ENCODE measurements at places on chromosomes 2 and 18.

DNA sequence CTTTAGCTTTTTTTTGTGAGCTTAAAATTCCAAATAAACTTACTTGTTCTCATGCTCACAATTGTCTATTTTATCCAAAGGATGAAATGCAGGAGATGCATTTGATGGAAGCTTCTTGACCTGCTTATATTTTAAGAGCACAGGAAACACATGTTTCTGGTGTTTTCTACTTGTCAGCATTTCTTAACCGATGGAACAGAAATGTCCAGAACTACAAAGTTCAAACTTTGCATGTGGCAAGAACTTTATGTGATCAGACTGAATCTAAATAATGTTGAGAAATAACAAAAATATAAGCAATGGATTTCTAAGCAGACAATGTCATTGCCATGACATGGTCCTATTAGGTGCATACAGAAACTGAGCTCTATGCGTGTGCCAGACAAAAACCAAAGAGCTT, 9.9 kb upstream of the CTLA4 start:
- DNase-seq, result no peak

- DNase-seq, result no peak
Observed at GRCh38 chr2:103887625-103888024, 966.3 kb upstream of the POU3F3 start.

GRCh38 chr18:22164337-22165048, 4.9 kb upstream of the GATA6 start:
- no peak for DNase-seq

DNA sequence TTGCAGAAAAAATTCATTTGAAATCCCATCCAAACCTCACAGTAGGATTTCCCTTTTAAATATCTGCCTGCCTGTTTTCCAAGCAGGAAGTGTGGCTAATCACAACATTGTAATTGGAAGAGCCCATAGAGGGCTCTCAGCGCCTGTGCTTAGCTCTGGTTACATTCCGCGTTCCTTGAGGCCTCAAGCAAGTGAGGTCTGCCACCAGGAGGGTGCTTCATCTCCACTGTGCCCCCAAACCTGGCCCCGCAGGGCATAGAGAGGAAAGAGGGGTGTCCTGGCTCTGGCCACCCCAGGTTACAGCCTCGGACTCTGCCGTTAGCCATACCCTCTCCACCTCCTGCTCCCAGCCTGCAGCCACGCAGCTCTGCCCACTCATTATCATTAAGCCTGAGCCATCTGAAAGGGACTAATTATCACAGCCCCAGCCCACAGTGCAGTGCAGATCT, 214.8 kb downstream of the SP3 start:
- DNase-seq, result no peak

DNA sequence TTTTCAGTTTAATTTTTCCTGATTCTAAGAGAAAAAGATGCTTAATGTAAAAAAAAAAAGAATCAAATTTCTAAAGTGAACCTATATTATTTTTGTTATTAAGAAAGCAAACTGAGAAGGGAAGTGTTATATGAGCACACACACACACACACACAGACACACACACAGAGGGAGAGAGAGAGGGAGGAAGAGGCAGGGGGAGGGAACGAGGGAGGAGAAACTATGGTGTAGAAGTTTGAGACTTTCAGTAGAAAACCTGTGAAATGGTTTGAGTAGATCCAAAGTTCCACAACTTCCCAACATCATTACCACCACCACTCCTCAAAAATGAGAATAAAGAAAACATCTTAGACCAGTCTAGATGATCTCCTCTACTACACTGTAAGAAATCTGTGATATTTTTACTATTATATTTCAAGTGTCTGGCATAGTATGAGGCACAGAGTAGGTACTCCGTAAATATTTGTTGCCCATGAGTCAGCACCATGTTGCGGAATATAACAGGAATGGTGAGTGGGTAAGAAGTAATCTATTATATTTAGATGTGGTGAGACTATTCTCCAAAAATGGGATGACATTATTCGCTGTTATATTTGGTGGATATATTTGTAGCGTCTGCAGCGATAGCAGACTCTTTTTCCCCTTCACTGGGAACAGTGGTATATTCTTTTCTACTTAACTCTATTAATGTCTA, 149.4 kb upstream of the DNMT3A start:
- no peak for DNase-seq

DNA sequence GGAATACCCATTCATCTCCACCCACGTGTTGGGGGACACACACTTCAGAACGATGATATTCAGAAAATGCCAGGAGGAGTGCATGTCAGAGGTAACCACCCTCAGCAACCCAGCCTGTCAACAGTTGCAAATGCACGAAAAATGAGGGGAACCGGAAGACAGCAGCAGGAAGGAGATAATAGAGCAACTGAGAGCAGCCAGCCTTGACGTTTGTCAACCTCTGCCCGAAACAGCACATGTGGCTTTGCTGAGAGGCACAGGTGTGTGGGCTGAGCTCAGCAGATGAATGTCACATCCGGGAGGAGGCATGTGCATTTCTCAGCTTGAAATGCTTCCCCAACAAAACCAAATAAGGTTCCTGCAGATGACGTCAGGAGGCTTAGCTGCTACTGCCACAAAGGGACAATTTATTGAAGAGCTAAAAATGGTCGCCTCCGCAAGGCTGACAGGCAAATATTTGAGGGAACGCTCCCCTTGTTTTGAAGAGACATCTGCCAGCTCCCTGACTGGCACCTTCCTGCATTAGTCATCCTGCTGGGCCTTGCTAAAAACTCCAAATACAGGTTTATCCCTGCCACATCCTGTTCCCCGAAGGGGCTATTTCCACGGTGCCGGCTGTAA, 419.0 kb downstream of the NBAS start:
- DNase-seq, result no peak

DNA sequence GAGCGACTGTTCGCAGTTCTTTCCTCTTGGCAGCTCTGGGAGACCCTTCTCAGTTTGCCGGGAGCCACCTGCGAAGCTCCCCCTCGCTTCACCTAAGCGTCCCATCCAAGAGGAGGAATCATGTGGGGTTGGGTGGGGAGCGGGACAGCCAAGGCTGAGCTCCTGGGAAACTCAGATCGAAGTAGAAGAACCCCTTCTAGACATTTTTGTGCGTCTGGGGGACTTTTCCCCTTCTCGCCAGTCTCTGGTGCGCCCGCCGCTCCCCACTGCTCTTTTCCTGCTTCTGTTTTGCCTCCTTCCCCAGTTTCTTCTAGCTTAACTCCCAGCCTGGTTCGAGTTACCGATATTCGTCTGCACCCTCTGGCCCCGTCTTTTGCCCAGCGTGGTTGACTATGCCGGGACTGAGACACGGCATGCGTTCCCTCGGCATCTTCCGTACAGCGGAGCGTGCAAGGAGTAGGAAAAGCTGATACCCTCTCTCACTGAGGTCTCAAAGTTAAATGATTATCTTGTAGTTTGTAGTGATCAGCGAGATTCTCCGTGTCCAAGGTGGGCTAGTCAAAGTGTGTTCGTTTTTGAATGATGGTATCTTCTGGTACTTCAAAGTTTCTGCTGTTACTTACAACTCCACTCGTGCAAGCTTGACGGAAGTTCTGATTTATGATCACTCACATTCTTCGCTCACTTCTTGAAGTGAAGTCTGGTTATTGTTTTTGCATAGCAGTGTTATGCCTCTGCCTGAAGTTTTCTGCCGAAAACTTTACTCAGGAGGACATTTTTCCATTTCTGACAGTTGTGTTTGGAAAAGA, 664 bp downstream of the CAMKMT start:
- DNase-seq, result no peak

DNA sequence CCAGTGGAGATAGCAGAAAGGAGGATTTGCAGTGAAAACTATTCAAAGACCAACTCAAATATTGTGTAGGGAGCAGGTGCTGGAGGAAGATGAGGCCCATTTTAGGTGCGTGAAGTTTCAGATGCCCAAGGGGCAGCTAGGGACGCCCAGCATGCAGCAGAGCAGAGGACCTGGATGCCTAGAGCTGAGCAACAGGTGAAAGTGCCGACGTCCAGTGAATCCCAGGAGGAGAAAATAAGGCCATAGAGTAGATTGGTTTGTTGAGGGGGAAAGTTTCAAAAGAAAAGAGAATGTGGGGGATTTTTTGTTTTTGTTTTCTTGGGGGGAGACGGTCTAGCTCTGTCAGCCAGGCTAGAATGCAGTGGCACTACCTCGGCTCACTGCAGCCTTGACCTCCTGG, 53.1 kb downstream of the OSBPL1A start:
- no peak for DNase-seq

DNA sequence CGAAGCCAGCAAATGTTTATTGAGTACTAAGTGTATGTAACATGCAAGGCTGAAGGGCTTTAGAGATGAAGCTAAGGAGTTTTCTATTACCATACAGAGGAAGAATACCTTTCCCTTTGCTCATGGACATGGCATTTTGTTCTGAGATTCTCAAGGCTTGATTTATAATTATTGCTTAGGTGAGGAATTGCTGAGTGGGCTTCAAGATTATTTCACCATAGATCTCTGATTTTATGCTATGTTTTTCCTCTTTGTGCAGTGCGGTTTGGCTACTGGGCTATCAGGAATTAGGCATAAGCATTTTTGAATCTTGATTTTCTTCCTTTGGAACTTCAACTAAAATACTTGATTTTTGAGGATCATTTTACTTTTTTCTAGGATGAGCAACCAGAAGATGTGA, 42.5 kb downstream of the VRK2 start:
- no peak for DNase-seq

- DNase-seq, result no peak
Observed at GRCh38 chr2:201363857-201364560, 6.9 kb upstream of the FLACC1 start.
